ENCODE measurements at places on chromosomes 4 and X.

- no peak for DNase-seq
These were observed 72.6 kb downstream of the TMEM131L start for GRCh38 chr4:153538487-153539357.

- no peak for DNase-seq
These were observed 197.0 kb downstream of the ADGRL3 start for GRCh38 chr4:61397174-61397573.

- peak; percentile 61 for DNase-seq
These were observed 12.5 kb downstream of the ARX start for GRCh38 chrX:25003066-25003849.

GRCh38 chr4:102022343-102022742 lies 231.8 kb downstream of the BANK1 start:
- DNase-seq, result no peak

DNA sequence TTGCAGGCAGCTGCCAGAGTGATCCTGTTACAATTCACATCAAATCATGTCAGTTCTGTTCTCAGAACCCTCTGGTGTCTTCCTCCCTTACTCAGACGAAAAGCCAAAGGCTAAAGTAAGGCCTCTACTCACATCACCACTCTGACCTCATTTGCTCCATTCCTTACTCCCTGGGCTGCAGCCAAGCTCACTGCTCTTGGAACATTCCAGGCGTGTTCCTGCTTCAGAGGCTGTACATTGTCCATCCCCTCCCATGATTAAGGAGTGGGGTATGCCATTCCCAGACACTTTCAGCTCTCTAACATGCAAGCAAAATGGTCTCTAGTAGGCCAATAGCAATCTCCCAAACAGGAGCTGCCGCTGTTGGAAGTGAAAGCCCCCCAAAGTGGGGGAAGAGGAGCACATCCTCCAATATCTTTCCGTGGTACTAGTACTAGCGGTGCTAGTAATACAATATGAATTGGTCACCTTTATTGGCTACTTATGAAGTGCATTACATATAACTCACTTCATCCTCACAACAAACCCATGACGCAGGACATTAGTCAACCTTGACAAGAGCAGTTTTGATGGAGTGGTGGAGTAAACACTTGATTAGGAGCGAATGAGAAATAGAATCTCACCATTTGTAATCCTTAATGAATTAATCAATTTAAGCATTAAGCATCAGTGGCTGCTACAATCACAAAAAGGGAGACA lies 15.0 kb downstream of the GAB3 start:
- DNase-seq, result peak; percentile 74

DNA sequence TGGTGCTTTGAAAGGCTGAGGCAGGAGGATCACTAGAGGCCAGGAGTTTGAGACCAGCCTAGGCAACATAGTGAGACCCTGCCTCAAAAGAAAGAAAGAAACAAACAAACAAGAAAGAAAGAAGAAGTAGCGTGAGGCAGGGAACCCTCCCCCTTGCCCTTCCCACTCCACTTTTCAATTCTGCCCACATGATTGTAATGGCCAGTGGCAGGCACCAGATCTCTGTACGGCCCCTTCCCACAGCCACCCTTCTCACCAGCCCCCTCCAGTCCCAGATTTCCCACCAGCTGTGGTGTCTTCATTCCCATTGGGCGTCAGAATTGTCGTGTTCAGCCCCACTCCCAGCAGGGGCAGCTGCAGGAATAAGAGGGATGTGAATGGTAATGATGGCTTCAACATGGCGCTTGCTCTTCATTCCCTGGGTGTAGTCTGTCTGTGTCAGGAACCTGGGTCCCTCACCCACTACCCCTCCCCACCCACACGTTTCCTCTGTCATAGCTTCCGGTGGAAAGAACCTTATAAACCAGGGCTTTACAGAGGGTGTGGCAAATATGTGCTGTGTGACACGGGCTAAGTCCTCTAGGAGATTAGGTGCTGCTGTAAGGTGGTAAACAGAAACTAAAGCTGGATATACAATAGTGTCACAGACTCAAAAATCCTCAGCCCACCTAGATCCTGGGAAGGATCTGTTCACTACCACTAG lies at the start of gene IL2RG:
TSS of gene IL2RG (minus strand) at position 437 of the 703 bp plus-strand sequence. CDS start at position 399, 38 bp downstream.
- DNase-seq, result no peak

GRCh38 chr4:93501244-93501643 lies 327.3 kb upstream of the ATOH1 start:
- no peak for DNase-seq

DNA sequence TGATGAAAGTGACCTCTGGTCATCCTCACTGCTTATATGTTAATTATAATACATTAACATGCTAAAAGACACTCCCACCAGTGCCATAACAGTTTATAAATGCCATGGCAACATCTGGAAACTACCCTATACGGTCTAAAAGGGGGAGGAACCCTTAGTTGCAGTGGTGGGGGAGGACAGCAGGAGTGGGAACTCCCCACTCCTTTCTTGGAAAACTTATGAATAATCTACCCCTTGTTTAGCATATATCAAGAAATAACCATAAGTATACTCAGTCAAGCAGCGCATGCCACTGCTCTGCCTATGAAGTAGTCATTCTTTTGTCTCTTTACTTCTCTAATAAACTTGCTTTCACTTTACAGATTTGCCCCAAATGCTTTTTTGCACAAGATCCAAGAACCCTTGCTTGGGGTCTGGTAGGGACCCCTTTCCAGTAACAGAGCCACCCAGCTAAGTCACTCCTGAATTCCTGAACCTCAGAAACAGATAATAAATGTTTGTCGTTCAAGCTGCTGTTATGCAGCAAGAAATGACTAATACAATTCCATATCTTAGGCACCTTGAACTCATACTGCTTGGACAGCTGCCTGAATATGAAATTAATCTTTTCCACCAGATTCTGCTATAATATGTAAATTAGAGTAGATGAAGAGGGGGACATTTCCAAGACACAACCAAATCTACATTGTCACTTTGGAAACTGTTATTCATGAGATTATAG lies 14.4 kb upstream of the REPS2 start:
- DNase-seq, result no peak

- no peak for DNase-seq
These were observed 8.6 kb upstream of the FGF5 start for GRCh38 chr4:80257851-80258250.

GRCh38 chrX:149641432-149641831 lies 9.8 kb upstream of the TMEM185A start:
- no peak for DNase-seq

DNA sequence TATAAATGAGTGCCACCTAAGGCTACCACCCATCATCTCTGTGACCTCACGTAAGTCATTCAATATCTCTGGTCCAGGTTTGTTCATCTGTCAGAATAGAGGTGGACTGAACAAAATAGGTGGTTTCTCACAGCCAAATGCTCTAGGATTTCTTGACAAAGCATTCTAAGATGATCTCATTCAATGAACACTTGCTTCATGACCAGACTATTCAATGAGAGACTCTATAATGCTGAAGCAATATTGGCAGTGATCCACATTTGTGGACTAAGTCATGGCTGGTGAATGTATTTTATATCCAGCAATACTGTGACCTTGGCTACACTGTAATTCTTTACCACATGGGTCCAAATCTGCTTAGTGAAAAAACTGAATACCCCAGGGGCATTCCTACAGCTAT lies 37.9 kb downstream of the LDB2 start:
- DNase-seq, result no peak

GRCh38 chr4:117545039-117545438 lies 459.7 kb upstream of the TRAM1L1 start:
- DNase-seq, result no peak

DNA sequence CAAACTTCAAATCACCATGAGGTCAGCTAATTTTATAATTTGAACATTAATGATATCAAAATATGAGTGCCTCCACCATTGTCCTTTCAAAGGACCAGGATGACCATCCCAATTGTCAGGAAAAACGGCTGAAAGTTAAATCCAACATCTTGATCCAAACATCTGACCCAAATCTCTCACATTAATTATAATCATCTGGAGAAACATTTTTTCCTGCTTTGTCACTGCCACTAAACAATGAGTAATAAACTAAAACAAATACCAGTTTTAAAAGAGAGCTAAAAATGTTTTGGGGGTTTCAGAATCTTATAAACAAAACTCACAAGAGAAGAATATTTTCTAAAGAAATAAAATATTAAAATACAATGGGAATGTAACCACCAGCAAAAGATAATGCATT lies 45.7 kb upstream of the NDST4 start:
- DNase-seq, result no peak

DNA sequence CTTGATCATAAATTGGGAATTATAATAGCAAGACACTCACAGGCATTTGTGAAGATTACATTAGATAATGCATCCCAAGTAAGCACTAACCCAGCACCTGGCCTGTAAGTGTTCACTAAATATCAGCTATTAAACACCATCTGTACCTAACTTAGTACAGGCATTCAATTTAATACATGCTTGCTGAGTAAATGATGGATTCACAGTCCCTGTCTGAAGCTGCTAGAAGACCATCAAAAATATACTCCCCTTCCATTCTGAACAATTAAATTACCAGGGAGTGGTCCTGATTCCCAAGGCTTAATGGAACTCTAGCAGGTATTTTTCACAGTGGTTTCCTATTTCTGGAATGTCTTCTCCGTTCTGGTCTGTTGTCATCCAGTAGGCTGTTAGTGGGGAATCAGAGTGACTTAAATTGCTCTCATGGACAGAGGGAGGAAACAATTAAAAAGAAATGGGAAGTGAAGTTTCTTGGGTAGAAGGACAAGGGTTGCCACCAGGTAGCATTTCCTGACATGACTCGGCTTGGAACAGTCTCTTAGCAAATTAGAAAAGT lies 233.9 kb downstream of the PTTG2 start:
- no peak for DNase-seq

GRCh38 chrX:14027511-14028019 lies 2.1 kb downstream of the GEMIN8 start:
- no peak for DNase-seq

DNA sequence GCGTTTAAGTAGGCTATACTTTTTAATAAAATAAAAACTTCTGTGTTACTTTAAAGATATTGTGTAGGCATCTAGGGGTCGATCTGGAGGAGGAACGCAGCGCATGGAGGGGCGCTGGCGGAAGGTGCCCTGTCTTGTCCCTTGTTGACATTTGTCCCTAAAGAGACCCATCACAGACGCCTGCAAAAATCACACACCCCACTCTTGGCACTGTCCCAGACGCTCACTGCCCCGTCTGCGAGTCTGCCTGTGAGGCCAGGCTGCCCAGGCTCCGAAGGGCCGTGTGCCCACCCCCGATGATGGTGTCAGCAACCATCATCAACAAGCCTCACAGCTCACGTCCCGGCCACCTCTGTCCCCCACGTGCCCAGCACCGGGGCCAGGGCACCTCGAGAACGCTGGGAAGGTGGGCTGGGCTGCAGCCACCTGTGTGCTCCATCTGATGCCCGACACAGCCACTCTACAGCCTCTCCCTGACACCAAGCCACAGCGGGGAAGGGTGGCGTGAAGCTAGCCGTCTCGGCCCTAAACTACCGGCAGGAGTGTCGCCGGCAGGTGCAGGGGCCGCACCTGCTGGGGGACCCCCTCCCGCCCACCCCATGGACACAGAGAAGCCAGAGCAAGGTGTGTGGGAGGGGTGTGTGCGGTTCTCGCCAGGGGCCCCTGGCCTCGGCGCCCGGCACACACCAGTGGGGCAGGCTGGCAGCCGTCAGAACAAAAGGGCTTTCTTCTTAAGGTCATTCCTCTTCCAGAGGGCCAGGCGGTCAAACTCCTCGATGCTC lies 26.8 kb upstream of the AFAP1 start:
- DNase-seq, result no peak

GRCh38 chr4:52370576-52370975 lies 288.5 kb downstream of the USP46 start:
- DNase-seq, result no peak

- DNase-seq, result no peak
These were observed 39.5 kb downstream of the ADRA2C start for GRCh38 chr4:3805731-3806130.

DNA sequence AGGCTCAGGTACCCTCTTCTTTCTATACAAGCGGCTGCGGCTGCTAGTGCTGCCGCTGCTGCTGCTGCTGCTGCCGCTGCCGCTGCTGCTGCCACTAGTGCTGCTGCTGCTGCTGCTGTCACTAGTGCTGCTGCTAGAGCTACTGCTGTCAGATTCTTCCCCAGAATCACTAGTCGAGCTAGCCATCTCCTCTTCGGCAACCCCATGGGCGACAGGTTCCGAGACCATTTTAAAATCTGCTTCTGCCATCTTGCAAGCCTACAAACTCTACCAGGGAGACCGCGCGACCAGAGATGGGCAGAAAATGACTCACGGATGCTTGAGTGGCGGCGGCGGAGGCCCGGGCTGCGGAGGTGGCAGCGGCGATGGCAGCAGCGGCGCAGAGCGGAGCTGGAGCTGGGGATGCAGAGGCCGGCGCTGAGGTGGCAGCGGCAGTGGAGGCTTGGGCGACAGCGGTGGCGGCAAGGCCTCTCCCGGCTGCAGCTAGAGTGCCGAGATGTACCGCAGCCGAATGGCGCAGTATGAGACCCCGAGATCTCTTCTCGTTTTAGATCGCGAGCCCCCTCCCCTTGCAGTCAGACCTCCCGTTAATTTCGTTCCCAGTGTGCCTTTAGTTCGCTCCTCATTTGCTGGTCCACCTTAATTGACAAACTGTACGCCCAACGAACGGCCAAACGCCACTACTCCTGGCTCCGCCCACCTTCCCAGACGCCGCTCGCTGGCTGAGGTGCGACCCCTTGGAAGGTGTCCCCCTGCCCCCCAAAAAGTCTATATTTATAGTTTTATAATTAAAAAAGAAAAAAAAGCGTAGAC lies at the start of gene NAP1L3:
TSS of gene NAP1L3 (minus strand) at position 523 of the 813 bp plus-strand sequence. CDS start at position 249, 274 bp downstream.
- DNase-seq, result peak; percentile 33
